Right forelimb (tissue), 1 donor: ENCODE measurements at places on chromosomes 2 and 18.

- no peak for DNase-seq
These were observed 37.0 kb downstream of the TPRKB start for GRCh38 chr2:73700131-73700611.

DNA sequence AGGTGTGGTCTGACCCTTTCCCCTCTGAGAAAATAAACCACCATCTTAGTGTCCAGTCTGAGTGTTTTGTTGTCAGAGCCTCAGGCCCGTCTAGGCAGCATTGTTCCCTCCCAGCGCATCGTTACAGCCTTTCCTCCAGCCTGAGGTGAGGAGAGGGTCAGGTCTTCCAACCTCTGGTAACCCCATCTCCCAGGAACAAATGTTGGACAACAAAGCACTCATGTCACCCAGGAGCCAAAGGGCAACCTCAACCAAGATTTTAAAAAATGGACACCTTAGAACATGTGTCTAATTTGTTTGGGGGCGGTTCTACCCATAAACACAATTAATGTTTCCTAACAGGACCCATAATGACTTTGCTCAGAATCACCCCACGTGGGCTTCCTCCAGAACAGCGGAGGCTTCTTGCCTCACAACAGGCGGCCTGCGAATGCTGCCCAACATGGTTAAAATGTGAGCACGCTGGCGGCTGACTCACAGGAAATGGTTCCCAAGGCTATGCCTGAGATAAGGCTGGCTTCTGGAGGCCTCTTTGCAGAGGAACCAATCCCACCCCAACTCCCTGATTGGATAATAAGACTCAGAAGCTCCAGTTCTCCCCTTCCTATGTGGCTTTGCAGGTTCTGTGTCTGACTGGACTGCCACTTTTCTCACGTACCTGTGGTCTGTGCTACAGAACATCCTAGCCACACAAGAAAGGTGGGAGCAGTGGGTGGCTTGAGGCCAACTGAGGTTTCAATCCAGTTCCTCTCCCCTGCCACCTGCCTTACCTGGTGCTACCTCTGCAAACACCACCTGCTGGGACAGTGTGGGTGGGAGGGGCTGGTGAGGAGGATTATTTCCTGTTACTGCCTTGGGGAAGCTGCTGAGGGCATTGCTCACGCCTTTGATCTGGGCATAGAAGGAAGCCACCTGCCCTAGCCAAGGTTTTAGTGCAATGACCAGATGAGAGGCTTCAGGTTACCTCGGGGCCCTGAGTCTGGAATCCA, 108.8 kb downstream of the B3GNT2 start:
- DNase-seq: no peak

DNA sequence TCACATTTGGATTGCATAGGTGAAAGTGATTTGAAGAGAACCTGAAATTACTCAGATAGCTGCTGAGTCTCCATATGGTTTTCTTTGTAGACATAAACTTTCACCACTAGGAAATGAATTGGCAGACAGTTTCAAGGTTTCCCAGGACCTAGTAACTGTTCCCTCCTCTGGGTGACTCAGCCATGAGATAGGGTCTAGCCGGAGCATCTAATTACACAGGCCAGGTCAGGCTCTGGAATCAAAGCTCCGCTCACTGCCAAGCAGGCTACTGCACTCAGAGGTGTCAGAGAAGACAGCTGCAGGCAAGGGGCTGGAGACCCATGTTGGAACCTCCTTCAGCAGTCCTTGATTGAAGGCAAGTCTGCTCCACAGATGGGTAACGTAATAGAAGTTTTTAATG, 429.2 kb downstream of the TNS1 start:
- no peak for DNase-seq

DNA sequence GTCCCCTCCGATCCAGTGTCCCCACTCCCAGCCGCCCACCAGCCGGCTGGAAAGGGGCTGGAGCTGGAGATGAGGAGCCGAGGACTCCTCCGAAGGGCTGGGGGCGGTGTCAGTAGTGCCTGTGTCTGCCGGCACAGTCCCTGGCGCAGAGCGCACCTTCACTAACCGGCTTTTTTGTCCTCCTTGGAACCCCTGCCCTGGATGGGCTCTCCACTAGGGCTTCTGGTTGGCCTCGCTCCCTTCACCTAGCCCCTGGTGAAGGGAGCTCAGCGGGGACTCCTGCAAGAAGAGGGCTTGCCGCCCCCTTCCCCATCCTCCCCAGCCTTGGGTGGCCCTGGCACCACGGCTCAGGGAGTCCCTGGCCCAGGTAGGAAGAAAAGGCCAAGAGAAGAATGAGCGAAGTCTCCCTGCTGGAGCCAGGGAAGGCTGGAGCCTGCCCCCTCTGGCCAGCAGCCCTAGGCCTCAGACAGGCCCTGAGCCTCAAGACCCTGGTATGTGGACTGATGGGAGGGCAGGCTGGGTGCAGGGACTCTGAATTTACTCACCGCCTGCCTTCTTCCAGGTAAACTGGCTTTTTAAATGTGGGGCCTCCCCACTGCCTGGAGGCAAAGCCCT, 570 bp upstream of the ECEL1 start:
- DNase-seq: no peak

DNA sequence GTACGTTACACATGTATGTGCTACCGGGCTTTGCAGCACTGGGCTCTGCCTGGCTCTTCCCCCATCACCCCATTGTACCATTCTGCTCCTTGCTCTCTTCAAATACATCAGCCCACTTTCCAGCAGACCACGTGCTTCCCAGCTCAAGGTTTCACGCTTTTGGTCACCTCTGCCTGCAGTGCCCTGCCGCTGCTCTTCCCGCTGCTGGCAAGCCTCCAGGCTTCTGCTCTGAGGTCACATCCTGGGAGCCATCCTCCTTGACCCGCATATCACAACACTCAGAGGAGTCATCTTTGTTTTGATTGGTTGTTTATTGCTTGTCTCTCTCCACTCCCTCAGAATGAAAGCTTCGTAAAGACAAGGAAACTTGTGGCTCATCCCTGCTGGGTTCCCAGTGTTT, 34.1 kb downstream of the KIF5C start:
- DNase-seq: no peak

- no peak for DNase-seq
These were observed 84.2 kb downstream of the NCKAP5 start for GRCh38 chr2:133484106-133484505.
